NCI-H226 (cell line): ENCODE measurements at places on chromosomes 12 and 14.

GRCh38 chr14:55416866-55417265 is 5.2 kb upstream of the ATG14 start:
- no peak for DNase-seq

DNA sequence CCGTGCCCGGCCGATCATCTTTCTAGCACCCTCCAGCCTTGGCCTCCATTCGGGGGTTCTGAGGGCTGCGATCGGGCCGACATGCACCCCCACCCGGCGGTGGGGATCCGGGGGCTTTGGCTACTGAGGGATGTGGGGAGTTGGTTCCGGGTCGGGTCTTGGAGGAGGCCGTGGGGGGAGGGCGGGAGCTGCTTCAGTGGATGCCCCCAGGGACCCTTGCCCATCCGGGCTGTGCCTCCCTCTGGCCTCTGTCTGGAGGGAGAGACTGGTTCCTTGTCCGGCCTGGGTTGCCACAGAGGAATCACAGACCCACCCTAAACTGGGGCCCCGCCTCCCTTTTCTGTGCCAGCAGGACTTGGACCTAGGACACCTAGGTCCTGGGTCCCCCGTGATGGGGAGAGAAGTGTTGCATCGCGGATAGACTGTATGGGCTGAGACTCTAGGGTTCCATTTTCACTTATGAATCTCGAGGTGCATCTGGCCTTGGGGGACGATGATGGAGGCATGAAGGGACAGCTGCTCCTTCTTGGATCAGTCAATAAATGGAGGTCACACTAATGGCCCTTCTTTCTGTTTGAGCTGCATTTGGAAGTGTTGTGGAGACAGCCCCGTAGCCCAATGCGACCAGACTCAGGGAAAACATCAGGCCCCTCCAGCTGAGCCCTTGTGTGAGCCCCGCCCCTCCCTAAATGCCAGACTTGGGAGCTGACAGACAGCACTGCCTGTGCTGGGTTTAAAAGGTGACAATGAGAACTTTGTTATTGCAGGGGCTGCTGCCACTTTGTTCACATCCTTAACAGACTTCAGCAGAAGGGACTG is 577 bp downstream of the DTX3 start:
- peak; percentile 24 for DNase-seq

DNA sequence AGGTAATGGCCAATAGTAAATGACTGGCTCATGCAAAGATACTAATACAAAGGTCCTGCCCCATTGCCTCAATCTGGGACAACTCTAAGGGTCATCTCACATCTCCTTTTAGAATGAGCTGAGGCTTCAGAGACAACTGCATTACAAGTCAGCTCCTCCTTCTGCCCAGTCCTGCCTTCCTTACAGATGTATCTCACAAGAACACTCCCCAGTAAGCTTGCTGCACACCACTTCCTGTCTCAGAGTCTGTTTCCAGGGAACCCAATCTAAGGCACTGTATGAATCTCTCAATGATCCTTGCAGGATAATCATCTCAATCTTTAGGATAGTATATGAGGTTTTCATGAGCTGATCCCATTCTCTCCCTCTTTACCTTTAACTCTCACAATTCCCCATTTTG is 57.8 kb upstream of the ZDHHC17 start:
- peak; percentile 70 for DNase-seq

DNA sequence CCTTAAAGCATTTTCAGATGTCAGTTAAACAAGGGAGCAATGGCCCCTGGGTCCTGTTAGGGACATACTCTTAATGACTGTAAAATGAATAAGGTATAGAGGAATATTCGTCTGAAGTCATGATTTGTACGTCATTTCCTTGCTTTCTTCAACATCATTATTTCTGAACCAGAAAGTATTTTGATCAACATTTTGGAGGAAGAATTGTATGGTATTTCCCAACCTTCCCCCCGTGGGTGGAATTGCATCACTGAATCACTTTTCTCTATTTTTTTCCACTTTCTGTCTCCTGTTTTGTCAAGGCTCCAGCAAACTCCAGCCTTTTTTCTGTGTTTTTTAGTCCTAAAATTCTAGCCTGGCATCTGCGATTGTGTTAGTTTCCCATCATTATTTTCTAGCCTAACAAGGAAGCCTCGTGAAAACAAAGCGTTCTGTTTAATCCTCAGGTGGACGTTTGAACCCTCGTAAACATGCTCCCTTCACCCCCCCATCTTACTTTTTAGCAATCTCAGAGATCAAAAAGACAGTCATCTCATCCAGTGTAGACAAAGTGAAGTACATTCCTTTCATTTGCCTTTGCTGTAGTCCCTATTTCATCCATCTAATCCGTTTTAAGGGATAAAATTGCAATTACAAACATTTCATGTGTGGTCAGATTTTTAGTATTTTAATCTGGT is 62.3 kb downstream of the ETV6 start:
- DNase-seq = no peak

DNA sequence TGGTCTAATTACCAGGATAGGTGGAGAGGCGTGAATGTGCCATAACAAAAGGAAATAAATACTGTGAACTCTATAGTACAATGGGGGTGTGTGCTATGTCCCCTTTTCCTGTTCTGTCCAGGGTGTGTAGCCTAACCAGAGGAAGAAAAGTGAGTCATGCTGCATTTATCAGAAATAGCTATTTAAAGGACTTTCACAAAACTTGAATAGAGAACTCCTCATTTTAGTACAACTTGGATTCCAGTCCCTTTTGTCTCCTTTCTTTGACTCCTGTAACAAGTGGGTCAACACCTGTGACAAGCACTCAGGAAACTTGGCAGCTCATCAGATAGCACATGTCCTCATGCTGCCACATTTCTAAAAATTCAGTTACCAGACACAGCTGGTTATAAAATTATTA is 123.4 kb downstream of the CCDC91 start:
- DNase-seq = peak; percentile 32

GRCh38 chr12:3540387-3540990 is 49.5 kb downstream of the PRMT8 start:
- no peak for DNase-seq

DNA sequence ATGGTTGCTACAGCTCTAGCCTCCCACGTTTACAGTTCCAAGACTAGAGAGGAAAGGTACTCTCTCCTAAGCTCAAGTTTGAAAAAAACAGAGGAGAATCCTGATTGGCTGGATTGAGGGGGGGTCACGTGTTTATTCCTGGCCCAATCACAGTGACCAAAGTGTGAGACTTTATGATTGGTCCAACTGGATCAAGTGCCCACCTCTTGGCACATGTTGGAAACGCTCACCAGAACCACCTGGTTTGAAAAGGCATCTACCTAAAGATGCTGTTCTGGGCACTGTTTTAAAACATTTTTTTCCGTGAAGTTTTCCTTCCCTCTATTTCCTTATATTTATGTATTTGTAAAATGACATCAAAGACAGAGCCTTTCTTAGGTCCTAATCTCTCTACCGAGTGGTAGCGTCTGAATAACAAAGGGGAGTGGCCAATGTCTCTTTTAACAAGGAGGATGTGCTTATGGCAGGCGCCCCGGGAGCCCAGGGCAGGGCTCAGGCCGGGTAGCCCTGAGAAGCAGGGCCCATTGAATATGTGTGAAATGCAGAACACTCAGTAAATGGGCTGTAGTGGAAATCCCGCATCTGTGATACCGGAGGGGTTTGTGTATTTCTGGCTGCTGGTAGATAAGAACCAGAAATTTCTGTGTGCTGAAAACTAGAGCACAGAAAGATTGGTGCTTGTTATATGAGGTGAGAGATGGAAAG is 146.2 kb downstream of the ATP23 start:
- DNase-seq = no peak

GRCh38 chr14:39426605-39427004 is 5.6 kb downstream of the FBXO33 start:
- peak; percentile 4 for DNase-seq

DNA sequence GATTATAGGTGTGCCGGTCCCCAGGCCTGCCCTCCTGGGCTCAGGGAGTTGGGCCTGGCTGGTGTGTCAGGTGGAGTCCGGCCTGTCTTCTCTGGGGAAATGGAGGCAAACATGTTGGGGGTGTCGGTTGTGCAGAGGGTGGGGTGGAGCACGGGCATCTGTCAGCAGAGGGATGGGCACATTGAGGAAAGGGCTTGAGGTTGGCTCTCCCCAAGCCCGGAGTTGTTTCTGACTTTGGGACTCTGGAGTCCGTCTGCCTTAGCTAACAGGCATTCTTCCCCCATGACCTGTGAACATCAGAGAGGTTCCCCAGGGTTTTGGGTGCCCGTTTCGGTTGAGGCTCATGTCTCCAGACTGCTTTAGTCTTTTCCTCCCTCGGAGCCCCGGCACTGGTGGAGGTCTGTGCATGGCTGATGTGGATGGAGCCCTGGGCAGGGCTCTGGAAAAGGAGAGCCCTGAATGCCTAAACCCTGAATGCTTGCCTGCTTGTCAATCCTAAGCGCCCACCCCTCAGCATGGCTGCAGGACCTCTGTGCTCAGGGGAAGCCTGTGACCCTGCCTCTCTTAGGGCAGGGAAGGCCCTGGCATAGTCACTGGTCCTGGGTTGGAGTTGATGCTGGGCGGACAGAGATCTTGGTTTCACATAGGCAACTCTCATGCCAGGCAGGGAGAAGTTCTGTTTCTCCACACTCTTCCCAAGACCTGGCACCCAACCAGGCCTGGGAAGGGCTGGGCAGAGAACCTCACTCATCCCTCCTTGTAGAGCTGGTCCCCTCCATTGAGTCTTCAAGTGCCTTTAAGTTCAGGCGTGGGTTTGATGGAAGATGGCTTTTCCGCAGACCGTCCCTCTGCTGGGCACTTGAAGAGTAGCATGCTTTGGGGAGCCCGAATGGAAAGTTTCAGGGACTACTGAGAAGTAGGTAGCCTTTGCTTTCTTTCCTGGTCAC is 12.9 kb downstream of the NYNRIN start:
- peak; percentile 36 for DNase-seq

DNA sequence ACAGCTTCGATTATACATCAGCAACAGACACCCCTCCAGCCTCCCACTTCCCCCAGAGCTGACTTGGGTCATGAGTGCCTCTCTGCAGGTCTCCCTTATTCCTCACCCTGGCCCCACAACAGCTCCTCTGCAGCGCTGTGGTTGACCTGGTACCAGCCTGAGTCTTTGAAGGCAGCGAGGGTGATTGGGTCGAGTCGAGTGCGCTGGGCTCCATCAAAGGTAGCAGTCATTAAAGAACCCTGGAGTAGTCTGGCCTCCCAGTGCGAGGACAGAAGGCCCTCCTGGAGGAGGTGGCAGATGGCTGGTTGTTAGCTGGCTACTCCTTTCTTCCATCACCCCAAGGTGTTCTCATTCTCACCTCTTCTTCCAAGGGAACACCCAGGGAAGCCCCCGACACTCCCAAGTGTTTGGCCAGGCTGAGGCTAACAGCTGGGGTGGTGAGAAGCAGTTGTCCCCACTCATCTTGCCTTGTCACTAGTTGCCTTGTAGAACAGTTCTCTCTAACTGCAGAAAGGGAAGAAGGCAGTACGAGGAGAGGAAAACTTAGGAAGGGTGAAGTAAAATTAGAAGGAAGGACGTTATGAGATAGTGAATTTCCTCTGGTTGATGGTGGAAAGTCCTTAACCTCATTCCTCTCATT is 2.7 kb downstream of the CIROP start:
- DNase-seq = no peak

- DNase-seq = no peak
Measured at GRCh38 chr14:94923786-94924185, 153.9 kb upstream of the GSC start.

- peak; percentile 100 for DNase-seq
Measured at GRCh38 chr12:75892731-75893408, 138.7 kb downstream of the PHLDA1 start.

DNA sequence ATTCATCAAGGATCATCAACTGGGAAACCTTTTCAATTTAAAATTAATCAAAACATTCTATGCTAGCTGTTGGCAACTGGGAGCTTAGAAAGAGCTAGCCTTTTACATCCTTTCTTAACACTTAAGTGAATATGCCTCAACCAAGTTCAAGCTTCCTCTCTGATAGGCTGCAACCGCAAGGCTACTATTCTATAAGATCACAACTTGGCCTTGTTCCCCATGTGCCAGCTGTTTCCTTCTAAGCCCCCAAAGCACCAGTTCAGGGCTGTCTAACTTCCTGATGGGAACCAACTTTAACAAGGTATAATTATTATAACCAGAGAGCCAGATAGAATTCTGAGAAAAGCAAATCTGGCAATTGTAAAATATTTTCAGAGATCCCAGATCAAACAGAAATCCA is 37.0 kb downstream of the KCNC2 start:
- DNase-seq = no peak

DNA sequence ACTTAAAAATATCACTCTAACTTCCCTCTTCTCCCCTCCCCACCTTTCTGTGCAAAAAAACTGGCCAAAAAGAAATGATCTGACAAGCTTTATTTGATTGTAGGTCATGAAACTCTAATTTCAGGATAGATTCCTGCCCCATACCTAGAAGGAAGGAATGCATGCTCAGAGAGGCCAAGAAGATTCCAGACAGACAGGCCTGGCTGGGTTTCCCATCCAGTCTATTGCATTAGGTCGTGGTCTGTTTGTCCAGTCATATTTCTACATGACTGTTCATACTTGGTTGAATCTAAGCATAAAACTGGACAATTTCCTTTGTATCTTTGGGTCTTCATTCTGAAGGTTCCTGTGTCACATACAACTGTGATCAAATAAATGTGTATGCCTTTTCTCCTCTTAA is 20.0 kb upstream of the SLC15A5 start:
- DNase-seq = no peak

GRCh38 chr14:26765301-26765700 is 167.5 kb upstream of the NOVA1 start:
- no peak for DNase-seq

GRCh38 chr14:49969961-49970360 is 77.1 kb downstream of the ARF6 start:
- DNase-seq = no peak

GRCh38 chr12:27521981-27522380 is 2.0 kb upstream of the PPFIBP1 start:
- no peak for DNase-seq

DNA sequence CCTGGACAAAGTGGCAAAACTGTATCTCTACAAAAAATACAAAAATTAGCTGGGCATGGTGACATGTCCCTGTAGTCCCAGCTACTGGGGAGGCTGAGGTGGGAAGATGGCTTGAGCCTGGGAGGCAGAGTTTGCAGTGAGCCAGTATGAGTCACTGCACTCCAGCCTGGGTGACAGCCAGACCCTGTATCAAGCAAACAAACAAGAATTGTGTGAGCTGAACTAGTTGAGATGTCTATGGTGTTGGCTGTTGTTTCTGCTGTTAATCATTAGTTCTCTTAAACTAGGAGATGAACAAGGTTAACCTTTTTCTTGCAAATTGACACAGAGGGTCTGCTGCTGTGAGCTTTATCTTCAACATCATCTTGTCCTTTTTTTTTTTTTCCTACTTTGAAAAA is 23.6 kb downstream of the RASSF3 start:
- DNase-seq = peak; percentile 61

GRCh38 chr14:23538050-23538718 is 13.4 kb downstream of the ZFHX2 start:
- DNase-seq = no peak
